GM12864 (cell line): ENCODE measurements at places on chromosomes 6 and 20.

DNA sequence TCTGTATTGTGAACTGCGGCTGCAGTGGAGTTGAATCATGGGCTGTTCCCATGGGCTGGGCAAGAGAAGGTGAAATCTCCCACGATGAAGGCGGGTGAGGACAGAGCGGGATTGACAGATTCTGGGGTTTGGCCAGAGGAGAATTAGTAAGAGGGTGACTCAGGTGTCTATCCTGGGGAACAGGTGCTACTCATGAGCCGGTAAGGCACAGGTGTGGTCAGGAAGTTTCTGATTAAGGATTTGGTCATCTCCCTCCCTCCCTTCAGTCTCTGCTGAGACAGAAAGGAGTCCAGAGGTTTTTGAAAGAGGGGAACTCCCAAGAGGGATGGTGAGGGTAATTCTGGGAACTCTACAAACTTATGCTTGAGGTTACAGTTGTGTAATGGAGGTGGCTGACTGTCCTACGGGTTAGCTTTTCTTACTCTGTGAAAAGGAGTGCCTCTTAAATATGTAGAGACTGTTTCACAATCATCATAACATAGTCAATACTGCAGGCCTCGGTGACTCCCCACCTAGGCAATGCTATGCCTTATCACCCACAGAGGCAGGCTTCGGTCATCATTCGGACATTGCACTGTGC, 31.5 kb downstream of the SERPINB1 start:
- DNase-seq = no peak

- DNase-seq = no peak
Observed at GRCh38 chr20:64091770-64092169, 7.6 kb upstream of the LKAAEAR1 start.

DNA sequence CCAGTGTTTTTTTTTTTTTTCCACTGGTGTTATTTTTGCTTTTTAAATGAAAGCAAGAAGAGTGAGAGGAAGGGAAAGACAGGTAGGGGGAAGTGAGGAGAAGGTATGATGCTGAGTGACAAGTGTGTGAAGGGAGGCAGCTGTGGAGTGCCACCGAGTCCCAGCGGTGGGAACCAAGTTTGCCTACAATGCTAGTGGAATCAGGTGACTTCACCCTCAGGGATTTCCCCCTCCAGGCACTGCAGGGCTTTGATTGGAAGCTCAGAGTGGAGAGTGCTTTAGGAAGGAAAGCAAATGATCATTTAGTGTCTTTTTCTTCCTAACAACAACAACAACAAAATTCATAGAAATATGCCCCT, 120.5 kb upstream of the ENPP5 start:
- DNase-seq = no peak

- no peak for DNase-seq
Observed at GRCh38 chr6:90386399-90387382, 90.0 kb upstream of the BACH2 start.

GRCh38 chr6:154292855-154293519, 63.6 kb downstream of the IPCEF1 start:
- no peak for DNase-seq
